ENCODE measurements at places on chromosomes 6 and 20. TPM values are rescaled to one million over a fixed set of nuclear protein-coding genes. Genes with fewer than 3 reads are reported as not detected.

DNA sequence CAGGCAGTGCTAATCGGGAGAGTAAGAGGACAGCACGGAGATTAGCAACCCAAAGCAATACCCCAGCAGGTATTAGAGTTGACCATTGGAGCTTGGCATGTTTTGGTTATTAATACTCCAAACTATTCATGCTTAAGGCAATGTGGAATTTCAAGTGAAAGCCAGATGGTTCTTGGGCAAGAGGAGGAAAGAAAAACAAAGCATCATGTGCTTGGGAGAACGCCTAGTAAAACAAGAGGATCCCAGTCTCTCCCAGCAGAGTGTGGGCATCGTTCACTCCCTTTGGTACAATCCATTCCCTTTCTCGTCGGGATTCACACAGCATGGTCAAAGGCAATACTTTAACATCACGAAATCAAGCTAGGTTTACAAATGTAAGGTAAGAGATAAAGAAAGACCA lies 349.8 kb downstream of the PRKN start:
- DNase-seq: peak; percentile 25

- no peak for DNase-seq
Observed at GRCh38 chr6:168043193-168043847, 35.7 kb downstream of the FRMD1 start.

- DNase-seq: no peak
Observed at GRCh38 chr20:56637576-56637975, 8.5 kb downstream of the TFAP2C start.

DNA sequence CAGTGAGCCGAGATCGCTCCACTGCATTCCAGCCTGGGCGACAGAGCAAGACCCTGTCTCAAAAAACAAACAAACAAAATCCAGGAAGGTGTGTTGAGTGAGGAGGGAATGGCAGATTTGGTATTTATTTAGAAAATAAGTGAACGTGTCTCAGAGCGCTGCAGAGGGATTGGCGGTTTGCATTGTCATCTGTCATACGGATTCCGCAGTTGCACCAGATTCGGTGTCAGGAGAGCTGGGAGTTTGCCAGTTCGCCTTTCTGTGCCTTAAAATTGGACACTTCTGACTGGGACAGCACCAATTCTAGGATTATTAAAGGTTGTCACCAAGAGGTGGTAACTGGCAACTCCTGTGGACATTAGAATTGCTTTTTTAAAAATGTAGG lies 912 bp downstream of the SNRNP48 start:
- peak; percentile 22 for DNase-seq

- no peak for DNase-seq
Observed at GRCh38 chr6:20013066-20013861, 176.1 kb downstream of the ID4 start.

The PRICKLE4 gene
- 0.26 TPM for total RNA-seq

The SMAP1 gene
- total RNA-seq: 14.4 TPM

All from fibroblast of lung (primary cell).